ENCODE measurements at places on chromosomes 3 and 15.

- no peak for DNase-seq
Measured at GRCh38 chr3:49871531-49872153, 1.9 kb upstream of the CAMKV start.

DNA sequence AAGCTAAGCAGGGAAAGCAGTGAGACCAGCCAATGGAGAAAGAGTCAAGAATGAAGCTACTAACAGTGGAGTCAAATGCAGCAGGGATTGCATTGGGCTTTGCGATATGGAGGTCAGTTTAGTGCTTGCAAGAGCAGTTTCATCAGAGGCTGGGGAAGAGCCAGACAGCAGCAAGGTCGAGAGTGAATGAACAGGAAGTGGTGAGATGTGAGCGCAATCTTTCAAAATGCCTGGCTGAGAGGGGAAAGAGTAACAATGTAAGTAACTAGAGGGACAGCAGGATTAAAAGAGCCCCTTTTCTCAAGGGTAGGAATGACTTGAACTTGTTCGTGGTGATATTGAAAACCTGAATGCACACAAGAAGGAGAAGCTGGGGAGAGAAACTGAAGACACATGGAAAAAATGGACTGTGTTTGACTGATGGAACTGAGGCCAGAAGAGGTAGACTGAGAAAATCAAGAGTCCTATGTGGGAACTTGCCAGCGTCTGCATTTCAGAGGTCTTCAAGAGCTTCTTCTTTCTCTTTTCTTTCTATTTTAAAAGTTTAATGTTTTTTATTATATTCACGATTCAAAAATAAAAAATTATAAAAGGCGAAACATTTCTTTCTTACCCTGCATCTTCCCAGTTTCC, 30.6 kb upstream of the GPR160 start:
- DNase-seq = peak; percentile 54

- DNase-seq = peak; percentile 69
Measured at GRCh38 chr3:173395412-173396181, 1.9 kb upstream of the NLGN1 start.

- no peak for DNase-seq
Measured at GRCh38 chr15:79989183-79989582, 18.2 kb upstream of the BCL2A1 start.

DNA sequence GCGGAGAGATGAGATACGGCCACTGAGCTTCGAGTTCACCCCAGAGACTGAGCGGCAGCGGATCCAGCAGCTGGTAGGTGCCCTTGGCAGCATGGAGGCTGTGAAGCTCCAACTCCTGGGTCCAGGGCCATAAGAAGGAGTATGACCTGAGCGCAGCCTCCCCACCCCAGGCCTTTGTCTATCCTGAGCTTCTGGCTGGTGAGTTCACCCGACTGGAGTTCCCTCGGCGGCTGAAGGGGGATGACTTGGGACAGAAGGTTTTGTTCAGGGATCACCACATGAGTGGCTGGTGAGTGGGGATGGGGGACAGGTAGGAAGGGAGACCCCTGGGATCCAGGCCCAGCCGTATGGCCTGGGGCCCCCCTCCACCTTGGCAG, 2.6 kb downstream of the PPM1M start:
- DNase-seq = no peak

DNA sequence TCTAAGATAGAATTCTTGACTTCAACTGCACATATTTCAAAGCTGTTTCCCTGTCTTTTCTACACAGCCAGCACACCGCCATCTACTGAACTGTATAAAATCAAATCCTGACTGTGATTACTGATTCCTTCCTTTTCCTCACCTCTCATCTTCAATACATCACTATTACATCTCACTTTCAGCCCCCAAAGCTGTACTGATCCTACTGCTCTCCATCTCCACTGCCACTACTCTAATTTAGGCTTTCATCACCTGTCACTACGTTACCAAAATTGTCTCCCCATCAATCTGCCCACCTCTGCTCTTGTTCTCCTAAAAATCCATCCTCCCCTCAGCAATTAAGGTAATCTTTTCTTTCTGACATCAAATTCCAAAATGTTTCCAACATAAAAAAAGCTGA, 4.5 kb upstream of the CCDC39 start:
- DNase-seq = no peak

DNA sequence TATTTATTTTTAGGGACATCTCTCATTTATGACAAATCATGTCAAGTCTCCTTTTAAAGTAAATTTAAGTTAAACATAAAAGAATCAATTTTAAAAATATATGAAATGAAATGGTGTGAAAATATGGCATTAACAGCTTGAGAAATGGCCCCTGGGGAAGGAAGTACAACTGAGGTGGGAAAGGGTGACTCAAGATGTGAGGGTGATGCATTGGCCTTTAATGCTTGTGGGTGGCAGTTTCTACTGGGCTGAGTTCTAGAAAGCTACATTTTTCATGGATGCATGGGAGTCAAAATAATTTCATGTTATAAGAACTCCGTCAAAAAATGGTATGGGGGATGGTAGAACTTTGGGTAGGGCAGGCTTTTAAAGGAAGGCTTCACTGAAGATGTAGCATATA, 708.8 kb upstream of the CFAP20DC start:
- no peak for DNase-seq

- DNase-seq = peak; percentile 70
Measured at GRCh38 chr15:74845208-74845568, 2.2 kb upstream of the ULK3 start.

- DNase-seq = peak; percentile 57
Measured at GRCh38 chr3:53161820-53162671, 1.0 kb downstream of the PRKCD start.

GRCh38 chr3:151838574-151839312, 24.8 kb downstream of the AADAC start:
- peak; percentile 47 for DNase-seq

GRCh38 chr15:47972738-47973137, 148.1 kb upstream of the SLC24A5 start:
- DNase-seq = no peak

GRCh38 chr3:172134352-172134751, 95.0 kb downstream of the FNDC3B start:
- no peak for DNase-seq

GRCh38 chr15:78093242-78094020, 1.1 kb downstream of the SH2D7 start:
- no peak for DNase-seq

DNA sequence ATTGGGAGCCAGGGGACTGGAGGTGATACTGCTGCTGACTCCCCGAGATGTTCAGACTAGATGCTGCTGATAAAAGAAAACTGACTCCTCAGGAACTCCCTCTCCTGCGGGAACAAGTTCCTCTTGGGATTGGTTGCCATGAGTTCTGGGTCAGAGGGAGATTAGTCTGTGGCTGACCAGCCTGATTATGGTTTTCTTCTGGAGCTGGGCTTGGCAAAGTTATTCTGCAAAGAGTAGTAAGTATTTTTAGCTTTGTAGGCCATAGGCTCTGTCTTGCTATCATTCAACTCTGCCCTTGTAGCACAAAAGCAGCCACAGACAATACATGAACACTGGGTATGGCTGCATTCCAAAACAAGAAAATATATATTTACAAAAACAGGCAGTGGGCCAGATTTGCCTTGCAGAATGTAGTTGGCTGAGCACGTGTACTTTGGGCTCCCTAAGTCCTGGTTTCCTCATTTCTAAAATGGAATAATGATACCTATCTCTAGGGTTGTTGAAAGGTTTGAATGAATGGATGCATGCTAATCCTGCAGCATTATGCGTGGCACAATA, 796.8 kb downstream of the AGBL1 start:
- DNase-seq = no peak

- no peak for DNase-seq
Measured at GRCh38 chr15:69608661-69609060, 156.0 kb downstream of the RPLP1 start.

DNA sequence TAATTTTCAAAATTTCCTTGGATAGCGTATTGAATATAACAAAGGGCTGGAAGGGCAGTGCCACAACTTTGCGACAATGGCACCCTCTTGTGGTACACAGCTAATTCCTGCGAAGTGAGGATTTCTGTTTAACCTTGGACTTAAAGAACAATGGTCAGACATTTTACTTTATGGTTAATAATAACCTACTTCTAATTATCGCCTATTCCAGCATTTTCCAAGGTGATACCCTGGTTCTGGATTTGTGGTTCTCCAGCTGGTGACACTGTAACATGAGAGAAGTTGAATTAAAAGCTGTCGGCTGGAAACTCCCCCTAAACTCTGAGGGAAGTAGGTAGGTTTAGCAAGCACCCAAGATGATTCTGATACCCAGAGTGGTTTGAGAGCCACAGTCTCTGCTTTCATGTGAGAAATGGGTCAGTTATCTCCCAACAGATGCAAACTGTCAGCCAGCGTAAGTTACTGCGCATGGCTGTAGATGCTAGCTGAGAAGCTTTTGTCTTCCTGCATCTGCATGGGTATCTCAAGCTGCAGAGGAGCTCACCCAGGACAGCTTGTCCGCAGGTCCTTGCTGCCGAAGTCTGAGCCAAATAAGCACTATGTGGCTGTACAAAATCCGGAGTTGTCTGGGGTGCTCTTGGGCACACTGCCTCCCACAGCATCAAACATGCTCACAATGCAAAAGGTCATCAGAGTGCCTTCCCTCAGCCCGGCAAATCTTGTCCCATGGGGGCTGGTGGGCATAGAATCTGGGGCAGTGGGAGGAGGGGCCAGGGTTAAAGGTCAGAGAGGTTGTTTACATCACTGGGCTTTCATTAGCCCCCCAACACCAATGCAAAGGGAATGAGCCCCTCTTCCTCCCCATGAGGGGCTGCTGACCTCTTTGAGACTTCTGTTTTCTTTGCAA, 6.6 kb upstream of the CHSY1 start:
- peak; percentile 60 for DNase-seq

DNA sequence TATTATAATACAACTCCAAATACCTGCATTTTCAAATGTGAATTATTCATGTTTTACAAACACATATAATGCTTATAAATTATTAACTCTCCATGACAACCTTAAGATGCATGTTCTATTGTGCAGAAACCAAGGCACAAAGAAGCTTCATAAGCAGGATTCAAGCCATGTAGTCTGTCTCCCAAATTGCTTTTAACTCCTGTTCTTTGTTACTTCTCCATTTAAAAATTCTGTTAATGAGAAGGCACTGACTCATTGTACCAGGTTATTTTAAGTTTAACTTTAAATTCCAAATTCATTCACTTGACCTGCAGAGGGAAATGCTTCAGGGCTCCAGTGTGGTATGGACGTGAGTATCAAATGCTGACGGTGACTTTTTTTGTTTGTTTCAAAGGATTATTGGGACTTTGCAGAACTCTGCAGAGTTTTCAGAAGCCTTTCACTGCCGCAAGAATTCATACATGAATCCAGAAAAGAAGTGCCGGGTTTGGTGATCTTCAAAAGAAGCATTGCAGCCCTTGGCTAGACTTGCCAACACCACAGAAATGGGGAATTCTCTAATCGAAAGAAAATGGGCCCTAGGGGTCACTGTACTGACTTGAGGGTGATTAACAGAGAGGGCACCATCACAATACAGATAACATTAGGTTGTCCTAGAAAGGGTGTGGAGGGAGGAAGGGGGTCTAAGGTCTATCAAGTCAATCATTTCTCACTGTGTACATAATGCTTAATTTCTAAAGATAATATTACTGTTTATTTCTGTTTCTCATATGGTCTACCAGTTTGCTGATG, 100.0 kb downstream of the MME start:
- no peak for DNase-seq

DNA sequence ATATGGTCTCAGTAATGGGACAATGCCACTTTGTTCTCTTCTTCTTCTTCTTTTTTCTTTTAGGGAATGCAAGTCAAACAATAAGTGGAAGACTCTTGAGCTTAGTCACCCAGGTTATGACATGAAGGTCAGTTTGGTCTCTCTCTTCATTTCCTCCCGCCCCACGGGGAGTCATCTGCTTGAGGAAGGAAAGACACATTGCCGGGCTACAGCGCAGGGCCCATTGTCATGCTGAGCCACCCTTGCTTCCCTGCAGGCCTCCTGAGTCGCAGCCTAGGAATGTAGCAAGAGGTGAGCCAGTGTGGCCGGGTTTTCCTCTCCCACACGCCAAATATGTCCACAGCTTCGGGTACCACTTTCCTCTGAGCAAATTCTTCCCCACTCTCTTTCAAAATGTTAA, 47.6 kb downstream of the RAP2B start:
- no peak for DNase-seq

GRCh38 chr3:3134750-3135448, 8.2 kb downstream of the TRNT1 start:
- no peak for DNase-seq

- no peak for DNase-seq
Measured at GRCh38 chr3:127226457-127226856, 33.5 kb downstream of the PRR23E start.

DNA sequence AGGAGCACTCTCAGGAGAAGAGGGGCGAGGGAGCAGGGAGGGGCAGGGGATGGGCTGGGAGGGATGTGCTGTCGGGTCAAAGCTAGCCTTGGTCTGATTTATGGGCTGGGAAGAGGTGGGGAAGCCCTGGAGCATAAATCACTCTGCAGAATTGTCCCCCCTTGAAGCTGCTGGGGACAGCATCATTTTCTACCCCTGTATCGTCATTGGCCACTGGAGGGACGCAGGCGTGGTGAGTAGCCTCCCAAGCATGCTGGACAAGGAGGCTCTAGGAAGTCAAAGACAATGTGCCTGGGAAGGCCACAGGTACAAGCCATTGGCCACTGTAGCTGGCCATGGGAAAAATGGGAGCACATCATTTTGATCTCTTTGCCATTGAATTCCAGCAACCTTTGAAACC, 175.5 kb upstream of the CTDSPL start:
- DNase-seq = no peak

- DNase-seq = no peak
Measured at GRCh38 chr15:74432968-74433591, 678 bp downstream of the SEMA7A start.

GRCh38 chr15:84143753-84144314, 91.7 kb upstream of the GOLGA6L4 start:
- DNase-seq = no peak

Measured in activated T-cell treated with anti-CD3 and anti-CD28 coated beads, Interleukin-2, amount 50 U/mL, for 72 hours (primary cell).